ENCODE measurements at places on chromosomes 11 and 22.

DNA sequence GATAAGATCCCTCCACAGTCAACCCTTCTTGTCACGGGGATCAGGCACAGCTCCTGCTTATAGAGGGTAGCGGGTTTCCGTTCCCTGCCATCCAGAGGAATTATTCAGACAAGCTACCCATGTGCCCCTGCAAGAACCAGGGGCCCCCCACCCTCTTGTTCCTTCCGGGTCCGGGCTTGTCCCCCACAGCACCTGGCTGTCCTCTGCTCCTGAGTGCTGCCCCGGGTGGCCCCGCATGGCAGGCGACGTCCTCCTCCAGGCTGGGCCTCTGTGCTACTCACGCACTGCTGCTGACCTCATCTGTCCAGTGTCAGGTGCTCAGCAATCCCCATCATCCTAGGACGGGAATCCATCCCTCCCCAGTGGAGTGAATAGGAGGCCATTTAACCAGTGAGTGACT lies 24.7 kb downstream of the CELSR1 start:
- no peak for DNase-seq

DNA sequence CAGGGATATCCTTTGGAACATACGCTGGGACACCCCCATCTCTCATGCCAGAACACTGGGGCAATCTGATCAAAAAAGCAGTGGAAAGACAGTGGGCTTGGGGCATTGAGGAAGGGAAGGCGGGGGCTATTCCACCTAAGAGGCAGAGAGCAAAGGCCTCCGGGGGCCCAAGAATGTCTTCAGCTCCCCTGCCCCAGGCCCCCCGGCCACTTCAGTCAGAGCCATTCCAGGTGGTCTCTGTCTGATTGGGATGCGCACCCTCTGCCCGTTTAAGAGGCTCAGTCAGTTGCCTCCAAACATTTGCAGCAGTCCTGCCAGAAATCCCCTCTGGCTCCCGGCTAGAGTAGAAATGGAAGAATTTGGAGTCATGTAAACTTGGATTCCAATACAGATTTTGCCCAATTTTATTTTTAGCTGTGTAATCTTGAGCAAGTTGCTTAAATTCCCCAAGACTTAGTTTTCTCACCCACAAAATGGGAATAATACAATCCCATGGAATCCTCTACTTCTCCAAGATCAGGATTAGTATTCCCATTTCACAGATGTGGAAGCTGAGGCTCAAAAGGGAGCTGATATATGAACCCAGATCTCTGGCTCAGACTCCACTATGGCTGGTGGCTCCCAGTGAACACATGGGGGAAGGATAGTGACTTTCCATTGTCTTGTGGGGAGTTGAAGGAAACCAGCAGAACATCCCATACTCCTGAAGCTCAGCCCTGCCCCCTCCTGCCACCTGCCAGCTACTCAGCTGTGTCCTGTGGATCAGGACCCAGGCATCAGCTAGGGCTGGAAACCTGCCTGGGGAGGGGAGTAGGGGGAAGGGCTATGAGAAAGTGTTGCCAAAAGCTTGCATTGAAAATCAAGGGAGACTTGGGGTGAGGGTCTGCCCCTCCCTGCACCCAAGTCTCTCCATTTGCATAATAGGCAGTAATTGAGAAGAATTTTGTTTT lies 6.1 kb upstream of the WNT11 start:
- DNase-seq: no peak

GRCh38 chr11:38680166-38680565 lies 2082.1 kb upstream of the RAG2 start:
- DNase-seq: no peak

GRCh38 chr11:77322926-77323590 lies 21.6 kb upstream of the GDPD4 start:
- no peak for DNase-seq

GRCh38 chr11:124481365-124482323 lies 36.1 kb upstream of the OR8B8 start:
- DNase-seq: no peak

GRCh38 chr11:119975561-119976152 lies 162.3 kb downstream of the TRIM29 start:
- no peak for DNase-seq

- DNase-seq: no peak
Observed at GRCh38 chr11:19345519-19345847, 104.7 kb upstream of the E2F8 start.

All from stimulated activated CD4-positive, alpha-beta T cell treated with anti-CD3 and anti-CD28 coated beads, TNF-alpha, amount 100 ng/mL, for 4 hours (primary cell).